ENCODE measurements at places on chromosomes 4 and X.

DNA sequence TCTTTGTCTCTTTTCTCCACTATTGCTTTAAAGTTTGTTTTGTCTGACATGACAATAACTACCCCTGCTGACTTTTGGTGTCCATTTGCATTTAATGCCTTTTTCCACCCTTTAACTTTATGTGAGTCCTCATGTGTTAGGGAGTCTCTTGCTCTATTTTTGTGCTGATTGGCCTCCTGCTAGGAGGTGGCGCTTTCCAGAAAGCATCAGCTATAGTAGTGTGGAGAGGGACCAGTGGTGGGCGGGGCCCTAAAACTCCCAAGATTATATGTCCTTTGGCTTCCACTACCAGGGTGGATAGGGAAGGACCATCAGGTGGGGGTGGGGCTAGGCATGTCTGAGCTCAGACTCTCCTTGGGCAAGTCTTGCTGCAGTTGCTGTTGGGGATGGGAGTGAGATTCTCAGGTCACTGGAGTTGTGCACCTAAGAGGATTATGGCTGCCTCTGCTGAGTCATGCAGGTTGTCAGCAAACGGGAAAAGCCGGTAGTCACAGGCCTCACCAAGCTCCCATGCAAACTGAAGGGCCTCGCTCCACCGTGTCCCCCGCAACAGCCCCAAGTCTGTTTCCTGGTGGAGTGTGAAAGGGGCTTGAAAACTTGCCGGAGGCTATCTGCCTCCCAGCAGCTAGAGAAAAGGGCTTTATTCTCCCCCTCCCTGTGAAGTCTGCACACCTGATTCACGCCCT, 156.3 kb downstream of the CPEB2 start:
- no peak for DNase-seq

GRCh38 chr4:95318483-95318882, 230.3 kb downstream of the UNC5C start:
- no peak for DNase-seq

DNA sequence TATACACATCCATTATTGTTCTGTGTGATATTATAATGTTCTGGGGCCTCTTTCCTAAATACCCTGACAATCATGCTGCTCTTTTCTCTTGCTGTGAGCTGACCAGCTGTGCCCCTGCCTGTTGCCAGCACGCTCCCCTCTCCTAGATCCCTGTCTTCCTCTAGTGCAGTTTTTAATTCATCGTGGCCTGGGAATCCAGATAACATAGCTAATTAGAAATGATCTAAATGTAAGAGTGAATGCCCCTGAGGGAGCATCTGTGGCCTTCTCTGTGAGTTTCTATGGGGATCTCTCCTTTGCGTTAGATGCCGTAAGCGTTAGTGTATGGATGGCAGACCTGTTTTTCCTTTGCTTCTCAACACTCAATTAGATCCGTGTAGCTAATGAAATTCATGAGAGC, 434.3 kb downstream of the SPRY1 start:
- DNase-seq: no peak

DNA sequence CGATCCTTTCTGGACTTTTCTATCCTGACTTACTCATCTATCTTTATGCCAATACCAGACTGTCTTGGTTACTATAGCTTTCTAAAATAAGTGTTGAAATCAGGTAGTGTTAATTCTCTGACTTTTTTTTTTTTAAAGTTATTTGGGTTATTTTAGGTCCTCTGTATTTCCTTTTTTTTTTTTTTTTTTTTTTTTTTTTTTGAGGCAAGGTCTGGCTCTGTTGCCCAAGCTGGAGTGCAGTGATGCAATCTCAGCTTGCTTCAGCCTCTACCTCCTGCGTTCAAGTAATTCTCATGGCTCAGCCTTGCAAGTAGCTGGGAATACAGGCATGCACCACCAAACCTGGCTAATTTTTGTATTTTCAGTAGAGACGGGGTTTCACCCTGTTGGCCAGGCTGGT, 2.8 kb upstream of the NELFA start:
- no peak for DNase-seq

All from hypothalamus (tissue), 51 donors.